ENCODE measurements at places on chromosomes 3 and 15. TPM values are rescaled to one million over a fixed set of nuclear protein-coding genes. Genes with fewer than 3 reads are reported as not detected.

PLAAT1 gene
- 10.3 TPM for total RNA-seq

DNA sequence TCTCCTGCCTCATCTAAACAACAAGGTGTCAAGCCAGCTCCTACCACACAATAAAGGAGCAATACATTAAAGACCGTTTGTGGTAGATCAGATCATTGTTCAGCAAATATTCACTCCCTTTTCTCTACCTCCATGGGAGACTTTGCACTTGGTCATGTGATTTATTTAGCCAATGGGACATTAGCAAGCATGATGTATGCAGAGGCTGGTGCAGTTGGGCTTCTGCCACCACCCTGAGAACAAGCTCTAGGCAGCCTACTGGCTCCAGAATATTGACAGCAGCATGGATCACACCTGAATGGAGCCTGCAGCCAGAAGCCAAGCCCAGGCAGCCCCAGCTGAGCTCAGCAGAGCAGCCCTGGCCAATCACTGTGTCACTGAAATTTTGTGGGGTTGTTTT is 99.4 kb upstream of the UBE2E2 start:
- no peak overlapping the region for H3K27ac ChIP-seq
- DNase-seq, result no peak
- no peaks in the 10 kb centered on the region for H3K27me3 ChIP-seq
- H3K36me3 ChIP-seq, result no peaks in the 10 kb centered on the region

DNA sequence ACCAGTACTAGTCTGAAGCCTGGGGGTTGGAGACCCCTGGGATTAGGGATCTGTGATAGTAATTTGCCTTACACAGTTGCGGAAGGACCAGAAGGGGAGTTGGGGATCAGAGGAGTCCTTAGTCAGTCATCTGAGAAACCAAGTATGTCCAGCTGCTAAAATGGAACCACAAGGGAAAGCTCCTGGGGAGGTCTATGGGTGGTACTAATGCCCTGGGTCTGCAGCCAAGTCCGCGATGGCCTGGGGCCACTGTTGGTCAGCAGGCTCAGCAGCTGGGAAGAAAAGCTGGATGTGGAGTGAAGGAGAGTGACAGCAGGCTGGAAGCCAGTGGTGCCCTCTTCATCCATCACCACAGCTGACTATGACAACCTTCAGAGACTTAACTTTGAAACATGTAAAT is 2.2 kb upstream of the ANKDD1A start:
- no peak for DNase-seq
- H3K27me3 ChIP-seq, result no peaks in the 10 kb centered on the region
- no peak overlapping the region for H3K4me3 ChIP-seq
- no peaks in the 10 kb centered on the region for H3K36me3 ChIP-seq
- no peak overlapping the region for H3K27ac ChIP-seq
- H3K4me1 ChIP-seq, result peaks cover 28% of the 10 kb centered on the region

DNA sequence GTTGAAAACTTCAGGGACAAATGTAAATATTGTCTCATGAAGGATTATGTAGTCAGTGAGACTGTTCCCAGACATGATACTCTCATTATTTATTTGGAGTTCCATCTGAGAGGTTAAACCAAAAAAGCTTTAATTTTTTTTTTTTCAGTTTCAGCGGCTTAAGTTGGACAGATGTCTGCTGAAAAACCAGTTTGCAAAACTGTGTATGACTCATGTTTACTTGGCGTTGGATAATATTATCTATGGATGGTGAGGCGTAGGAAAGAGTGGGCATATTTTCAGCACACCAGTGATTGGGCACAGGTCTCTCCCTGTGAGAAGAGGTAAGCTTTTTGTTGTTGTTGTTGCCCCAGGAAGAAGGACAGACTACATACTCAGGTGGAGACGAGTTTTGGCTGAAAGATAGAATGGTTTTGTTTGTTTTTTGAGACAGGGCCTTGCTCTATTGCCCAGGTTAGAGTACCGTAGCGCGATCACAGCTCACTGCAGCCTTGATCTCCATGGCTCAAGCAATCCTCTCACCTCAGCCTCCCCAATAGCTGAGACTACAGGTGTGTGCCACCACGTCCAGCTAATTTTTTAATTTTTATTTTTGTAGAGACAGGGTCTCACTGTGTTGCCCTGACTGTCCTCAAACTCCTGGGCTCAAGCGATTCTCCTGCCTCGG is 16.4 kb upstream of the ANXA2 start:
- H3K27me3 ChIP-seq, result no peaks in the 10 kb centered on the region
- DNase-seq, result no peak
- no peaks in the 10 kb centered on the region for H3K36me3 ChIP-seq
- no peaks in the 10 kb centered on the region for H3K4me1 ChIP-seq
- H3K27ac ChIP-seq, result no peak overlapping the region

- H3K27ac ChIP-seq, result no peak overlapping the region
- H3K4me3 ChIP-seq, result no peak overlapping the region
- no peaks in the 10 kb centered on the region for H3K4me1 ChIP-seq
- no peak for DNase-seq
- no peaks in the 10 kb centered on the region for H3K27me3 ChIP-seq
Observed at GRCh38 chr3:7015683-7016440, 154.9 kb downstream of the GRM7 start.

DNA sequence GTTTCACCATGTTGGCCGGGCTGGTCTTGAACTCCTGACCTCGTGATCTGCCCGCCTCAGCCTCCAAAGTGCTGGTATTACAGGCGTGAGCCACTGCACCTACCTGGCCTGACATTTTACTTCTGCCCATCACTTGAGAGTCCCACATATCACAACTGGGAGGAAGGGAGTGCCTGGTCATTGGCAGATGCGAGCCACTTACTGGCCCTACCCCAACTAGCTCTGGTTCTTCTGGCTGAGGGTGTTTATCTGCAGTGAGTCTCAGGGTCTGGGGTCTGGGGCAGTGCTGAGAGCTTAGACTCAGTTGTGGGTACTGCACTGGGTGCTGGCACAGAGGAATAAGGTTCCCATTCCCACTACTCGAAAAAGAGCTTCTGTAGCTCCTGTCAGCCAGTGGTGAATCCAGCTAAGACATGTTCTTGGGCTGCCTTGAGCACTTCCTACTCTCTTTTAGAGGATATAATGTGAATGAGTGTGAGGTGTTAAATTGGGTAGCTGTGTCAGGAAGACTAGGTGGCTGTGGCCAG is 30.2 kb downstream of the DAG1 start:
- H3K4me1 ChIP-seq, result no peaks in the 10 kb centered on the region
- no peaks in the 10 kb centered on the region for H3K27me3 ChIP-seq
- no peak overlapping the region for H3K4me3 ChIP-seq
- H3K36me3 ChIP-seq, result no peaks in the 10 kb centered on the region

DNA sequence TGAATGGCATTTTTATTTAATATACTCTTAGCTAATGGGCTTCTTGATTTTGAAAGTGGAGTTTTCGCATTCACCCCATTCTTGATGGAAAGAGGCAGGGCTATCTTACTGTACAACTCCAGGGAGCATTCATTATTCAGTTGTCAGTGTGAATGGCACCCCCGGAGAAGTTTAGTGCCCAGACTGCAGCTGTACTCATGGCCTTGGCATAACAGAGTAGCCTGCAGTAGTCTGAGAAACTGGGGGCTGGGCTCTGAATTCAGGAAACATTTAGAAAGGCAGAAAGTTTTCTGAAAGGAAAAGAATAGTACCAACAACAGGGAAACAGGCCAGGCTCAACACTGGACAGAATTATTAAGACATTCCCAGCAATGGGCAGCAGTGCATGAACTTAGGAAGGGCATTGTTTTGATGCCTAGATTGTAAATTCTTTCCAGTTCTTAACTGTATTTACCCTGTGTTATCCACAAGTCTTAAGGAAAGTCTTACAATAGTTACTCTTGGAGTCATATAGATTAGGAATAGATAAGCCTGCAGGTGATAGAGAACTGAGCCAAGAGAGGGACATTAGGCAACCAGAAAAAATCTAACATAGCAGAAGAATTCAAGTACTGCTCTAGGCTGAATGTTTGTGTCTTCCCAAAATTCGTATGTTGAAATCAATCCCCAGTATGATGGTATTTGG is 44.4 kb downstream of the TIPARP start:
- no peaks in the 10 kb centered on the region for H3K27me3 ChIP-seq
- peaks cover 14% of the 10 kb centered on the region for H3K4me1 ChIP-seq
- H3K36me3 ChIP-seq, result no peaks in the 10 kb centered on the region

- no peak for DNase-seq
- no peak overlapping the region for H3K4me3 ChIP-seq
- H3K36me3 ChIP-seq, result no peaks in the 10 kb centered on the region
- H3K27me3 ChIP-seq, result no peaks in the 10 kb centered on the region
- no peaks in the 10 kb centered on the region for H3K4me1 ChIP-seq
Observed at GRCh38 chr3:158313338-158313927, 203.5 kb downstream of the RSRC1 start.

GRCh38 chr3:43017004-43017403 is 37.9 kb downstream of the GASK1A start:
- no peak overlapping the region for H3K4me3 ChIP-seq
- no peaks in the 10 kb centered on the region for H3K27me3 ChIP-seq
- DNase-seq, result no peak
- peaks cover 4% of the 10 kb centered on the region for H3K4me1 ChIP-seq
- no peaks in the 10 kb centered on the region for H3K36me3 ChIP-seq
